ENCODE measurements at places on chromosomes 16 and 17.
A peak's percentile ranks its signal among the peaks of the same experiment; 100 is the strongest.

DNA sequence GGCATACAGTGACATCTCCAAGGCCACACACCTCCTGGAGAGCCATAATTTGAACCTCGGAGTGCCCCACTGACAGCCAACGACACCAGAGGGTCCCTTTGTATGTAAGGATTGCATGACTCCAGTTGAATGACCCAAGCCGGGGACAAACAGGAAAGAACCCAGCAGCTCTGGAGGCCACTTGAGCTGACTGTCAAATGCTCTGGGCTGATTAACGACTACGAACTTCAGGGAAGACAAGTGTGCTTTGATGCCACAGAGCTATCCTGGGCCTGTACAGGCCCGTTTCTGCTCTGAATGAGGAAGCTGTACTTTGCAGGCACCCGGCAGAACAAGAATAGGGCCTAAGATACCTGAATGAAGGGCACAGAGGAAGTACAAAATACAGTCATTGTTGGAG lies 404.6 kb downstream of the SLC39A11 start:
- no peak for DNase-seq

DNA sequence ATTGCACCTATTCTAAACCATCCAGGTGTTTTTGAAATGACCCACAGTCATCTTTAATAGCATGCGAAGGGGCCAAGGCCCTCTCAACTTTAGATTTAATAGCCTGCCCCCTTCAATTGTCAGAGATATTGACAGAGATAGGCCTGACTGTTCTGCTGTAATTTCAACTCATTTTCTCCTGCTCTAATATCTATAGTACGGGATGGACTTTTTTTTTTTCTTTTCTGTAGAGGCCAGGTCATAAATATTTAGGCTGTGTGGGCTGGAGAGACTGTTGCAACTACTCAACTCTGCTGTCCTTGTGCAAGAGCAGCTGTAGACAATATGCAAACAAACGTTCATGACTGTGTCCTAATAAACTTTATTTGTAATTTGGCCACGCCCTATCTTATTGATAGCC lies 24.7 kb upstream of the KRT20 start:
- no peak for DNase-seq

GRCh38 chr16:11093572-11094074 lies 149.3 kb downstream of the CLEC16A start:
- no peak for DNase-seq

DNA sequence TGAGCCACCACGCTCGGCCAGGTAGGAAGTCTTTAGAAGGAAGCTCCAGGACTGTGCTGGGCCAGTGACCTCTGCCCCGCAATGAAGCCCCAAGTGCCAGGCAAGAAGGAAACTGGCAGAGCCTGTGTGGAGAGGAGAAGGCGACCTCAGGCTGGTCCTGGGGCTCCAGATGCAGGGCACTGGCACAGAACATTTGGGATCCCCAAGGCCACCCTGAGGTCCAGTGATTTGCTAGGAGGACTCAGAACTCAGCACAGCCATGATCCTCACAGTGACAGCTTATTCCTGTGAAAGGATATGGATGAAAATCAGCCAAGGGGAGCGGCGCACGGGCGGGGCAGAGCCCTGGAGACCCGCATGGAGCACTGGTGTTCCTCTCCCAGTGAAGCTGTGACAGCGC lies 24.1 kb downstream of the MGAT5B start:
- no peak for DNase-seq

- no peak for DNase-seq
Observed at GRCh38 chr16:8945626-8946296, 17.9 kb downstream of the USP7 start.

GRCh38 chr17:55348749-55349354 lies 72.8 kb downstream of the MMD start:
- DNase-seq = peak; percentile 54

- DNase-seq = no peak
Observed at GRCh38 chr17:21268596-21269188, 15.5 kb upstream of the NATD1 start.

DNA sequence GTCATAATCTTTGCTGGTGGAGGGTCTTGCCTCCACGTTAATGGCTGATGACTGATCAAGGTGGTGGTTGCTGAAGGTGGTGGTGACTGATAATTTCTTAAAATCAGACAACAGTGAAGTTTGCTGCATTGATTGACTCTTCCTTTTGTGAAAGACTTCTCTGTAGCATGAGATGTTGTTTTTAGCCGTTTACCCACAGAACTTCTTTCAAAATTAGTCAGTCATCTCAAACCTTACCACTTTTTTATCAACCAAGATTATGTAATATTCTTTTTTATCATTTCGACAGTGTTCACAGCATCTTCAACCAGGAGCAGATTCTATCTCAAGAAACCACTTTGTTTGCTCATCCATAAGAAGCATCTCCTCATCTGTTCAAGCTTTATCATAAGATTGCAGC lies 5.9 kb downstream of the UQCRC2 start:
- DNase-seq = no peak

DNA sequence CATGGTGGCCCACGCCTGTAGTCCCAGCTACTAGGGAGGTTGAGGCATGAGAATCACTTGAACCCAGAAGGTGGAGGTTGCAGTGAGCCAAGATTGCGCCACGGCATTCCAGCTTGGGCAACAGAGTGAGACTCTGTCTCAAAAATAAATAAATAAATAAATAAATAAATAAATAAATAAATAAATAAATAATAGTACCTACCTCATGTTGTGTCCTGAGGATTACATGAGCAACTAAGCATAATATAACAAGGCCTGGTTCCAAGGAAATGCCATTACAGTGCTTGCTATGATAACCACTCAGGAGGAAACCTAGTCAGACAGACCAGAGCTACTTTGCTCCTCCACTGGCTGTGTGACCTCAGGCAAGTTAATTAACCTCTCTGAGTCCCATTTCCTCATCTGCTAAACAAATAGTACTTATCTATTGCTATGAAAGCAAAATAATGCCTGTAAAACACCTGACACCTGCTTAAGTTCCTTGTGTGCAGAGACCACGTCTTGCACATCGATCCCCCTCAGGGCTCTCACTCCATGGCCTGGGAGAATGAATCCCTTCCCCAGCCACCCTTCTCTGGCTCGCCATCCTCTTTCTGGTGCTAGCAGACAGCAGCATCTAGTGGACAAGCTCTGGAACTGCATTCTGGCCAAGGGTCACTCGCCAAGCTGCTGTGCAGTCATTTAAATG lies 7.5 kb downstream of the EPOP start:
- DNase-seq = peak; percentile 71

GRCh38 chr16:8375232-8375587 lies 215.1 kb downstream of the TMEM114 start:
- DNase-seq = no peak

Measured in activated naive CD4-positive, alpha-beta T cell treated with anti-CD3 and anti-CD28 coated beads for 36 hours (primary cell).